ENCODE measurements at places on chromosomes 5 and 9. TPM values are rescaled to one million over a fixed set of nuclear protein-coding genes. Genes with fewer than 3 reads are reported as not detected.

DNA sequence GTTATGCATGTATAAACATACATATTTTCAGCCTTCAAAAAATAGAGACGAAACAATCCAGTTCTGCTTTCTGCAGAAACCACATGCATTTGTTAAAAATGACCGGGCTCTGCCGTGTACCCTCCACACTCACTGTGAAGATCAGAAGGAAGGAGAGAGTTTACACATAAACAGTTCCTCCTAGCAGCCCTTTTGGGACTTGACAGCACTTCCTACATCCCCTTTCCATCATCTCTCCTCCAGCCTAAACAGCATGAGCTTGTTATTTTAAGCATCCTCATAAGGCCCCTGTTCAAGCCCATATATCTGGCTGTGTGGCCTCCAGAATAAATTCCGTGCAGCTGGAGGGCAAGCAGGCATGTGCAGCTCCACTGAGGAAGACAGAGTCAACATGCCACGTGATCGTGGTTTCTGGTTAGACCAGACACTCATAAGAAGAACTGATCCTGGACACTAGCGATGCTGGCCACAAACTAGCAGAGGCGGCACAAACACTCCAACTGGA is 42.2 kb downstream of the NIPAL4 start:
- DNase-seq, result peak; percentile 39

- DNase-seq, result peak; percentile 60
Observed at GRCh38 chr9:127776195-127776923, 2.1 kb downstream of the SH2D3C start.

DNA sequence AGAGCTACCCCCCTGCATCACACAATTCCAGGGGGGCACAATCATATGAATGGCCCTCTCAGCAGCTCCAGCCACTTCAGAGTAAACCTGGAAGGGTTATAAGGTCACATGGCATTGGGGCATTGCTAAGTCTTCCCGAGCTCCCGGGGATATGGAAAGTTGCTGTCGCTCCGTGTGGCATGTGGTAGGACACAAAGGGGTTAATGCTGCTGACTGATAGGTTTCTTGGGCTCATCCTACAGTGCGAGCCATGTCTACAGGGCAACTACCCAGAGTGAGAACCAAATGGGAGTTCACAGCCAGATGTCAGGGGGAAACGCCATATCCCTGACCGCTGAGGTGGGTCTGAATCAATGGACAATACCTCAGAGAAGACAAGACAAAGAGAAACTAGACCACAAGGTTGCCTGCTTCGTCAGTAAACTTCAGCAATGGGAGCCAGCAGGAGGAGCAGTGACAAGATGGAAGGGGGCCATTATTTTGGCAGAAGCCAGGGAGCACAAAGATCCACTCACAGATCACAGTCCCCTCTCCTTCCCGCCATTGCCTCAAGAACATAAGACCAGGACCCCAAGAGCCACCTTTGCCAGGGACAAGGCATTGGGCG is 52.4 kb upstream of the SHISAL2B start:
- no peak for DNase-seq

DNA sequence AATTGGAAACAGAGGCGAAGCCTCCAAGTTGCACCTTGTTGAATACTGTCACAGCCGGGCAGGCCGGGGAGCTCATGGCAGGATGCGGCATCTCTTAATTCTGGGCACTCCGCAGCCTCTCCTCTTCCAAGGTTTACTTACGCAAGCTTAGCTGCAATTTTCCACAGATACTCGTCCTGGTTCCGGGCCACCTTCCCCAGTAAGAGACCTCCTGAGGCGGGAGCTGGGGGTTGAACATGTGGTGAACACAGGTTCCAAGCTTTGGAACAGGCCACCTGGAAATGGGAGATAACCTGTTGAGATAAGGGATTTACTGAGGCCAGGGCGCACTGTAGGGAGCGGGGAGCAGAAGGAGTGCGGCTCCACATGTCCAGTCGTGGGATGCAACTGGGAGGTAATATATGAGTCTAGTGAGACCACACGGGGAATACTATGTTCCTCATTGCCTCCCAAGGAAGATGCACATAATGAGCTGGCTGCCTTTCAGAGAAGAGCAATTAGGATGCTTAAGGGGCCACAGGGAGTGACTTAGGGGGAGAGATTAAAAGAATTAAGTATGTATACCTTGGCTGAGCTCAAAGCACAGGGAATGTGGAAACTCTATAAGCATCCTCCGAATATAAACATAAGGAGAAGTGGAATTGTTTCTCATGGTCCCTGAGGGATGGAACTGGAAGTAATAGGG is 335.2 kb downstream of the CWC27 start:
- DNase-seq, result peak; percentile 47

GRCh38 chr9:81083067-81083466 is 606.3 kb downstream of the TLE1 start:
- DNase-seq, result peak; percentile 5

- DNase-seq, result peak; percentile 26
Observed at GRCh38 chr5:113612060-113612496, 98.6 kb downstream of the YTHDC2 start.

Gene DOCK8
- 11.2 TPM for polyA plus RNA-seq

Gene ENTREP1
- polyA plus RNA-seq, result 15.4 TPM

Gene JAKMIP2
- 2.7 TPM for polyA plus RNA-seq

Gene NCS1
- polyA plus RNA-seq, result 48.9 TPM
